RCC 7860 (cell line): ENCODE measurements at places on chromosomes 16 and 17.

DNA sequence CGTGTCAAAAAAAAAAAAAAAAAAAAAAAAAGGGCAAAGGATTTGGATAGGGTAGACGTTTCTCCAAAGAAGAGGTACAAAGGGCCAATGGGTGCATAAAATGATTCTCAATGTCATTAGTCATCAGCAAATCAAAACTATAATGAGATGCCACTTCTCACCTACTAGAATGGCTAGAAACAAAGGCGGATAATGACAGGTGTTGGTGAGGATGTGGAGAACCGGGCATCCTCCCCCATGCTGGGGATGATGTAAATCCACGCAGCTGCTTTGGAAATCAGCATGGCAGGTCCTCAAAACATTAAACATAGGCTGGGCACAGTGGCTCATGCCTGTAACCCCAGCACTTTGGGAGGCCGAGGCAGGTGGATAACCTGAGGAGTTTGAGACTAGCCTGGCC is 9.4 kb downstream of the ITGAX start:
- DNase-seq = no peak

GRCh38 chr17:40419559-40420331 is 2.0 kb upstream of the TOP2A start:
- peak; percentile 39 for DNase-seq

- no peak for DNase-seq
Observed at GRCh38 chr16:86479419-86479818, 30.9 kb upstream of the FOXF1 start.

GRCh38 chr16:80372341-80372740 is 168.5 kb upstream of the DYNLRB2 start:
- DNase-seq = no peak

- DNase-seq = no peak
Observed at GRCh38 chr17:56026915-56027314, 126.4 kb upstream of the ANKFN1 start.

- no peak for DNase-seq
Observed at GRCh38 chr17:6402258-6402657, 32.7 kb downstream of the AIPL1 start.

GRCh38 chr16:47753659-47754058 is 292.5 kb downstream of the PHKB start:
- no peak for DNase-seq

GRCh38 chr17:5555254-5555653 is 29.1 kb downstream of the NLRP1 start:
- DNase-seq = no peak

DNA sequence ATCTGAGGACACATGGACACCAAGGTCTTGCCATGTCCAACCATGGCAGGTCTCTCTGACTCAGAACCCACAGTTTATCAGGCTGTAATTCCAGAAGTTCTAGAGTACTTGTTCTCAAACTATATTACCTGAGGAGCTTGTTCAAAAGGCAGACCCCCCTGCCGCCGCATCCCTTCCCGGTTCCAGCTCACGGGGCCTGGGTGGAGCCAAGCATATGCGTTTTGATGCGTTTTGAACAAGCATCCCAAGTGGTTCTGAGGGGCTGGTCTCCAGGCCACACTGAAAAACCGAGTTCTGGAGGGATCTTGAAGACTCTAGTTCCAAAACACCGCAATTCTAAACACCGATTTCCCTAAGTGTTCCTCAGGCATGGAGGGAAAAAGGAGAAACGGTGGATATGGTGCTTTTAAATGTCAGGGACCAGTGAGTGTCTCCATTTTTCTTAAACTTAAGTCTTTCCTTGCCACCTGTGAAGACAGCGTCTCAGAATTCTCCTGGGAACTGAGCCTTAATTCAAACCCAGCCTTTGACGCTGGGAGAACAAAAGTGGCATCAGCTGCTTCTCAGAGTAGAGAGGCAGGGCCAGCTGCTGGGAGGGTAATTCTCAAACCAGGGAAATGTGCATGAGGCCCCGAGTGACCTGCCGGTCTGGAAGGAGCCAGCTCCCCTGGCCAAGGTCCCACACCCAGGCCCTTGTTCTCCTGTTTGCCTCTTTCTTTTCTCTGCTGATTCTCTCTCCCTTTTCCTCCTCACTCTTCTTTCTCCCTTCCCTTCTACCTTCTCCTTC is 84.4 kb upstream of the PLCG2 start:
- no peak for DNase-seq

DNA sequence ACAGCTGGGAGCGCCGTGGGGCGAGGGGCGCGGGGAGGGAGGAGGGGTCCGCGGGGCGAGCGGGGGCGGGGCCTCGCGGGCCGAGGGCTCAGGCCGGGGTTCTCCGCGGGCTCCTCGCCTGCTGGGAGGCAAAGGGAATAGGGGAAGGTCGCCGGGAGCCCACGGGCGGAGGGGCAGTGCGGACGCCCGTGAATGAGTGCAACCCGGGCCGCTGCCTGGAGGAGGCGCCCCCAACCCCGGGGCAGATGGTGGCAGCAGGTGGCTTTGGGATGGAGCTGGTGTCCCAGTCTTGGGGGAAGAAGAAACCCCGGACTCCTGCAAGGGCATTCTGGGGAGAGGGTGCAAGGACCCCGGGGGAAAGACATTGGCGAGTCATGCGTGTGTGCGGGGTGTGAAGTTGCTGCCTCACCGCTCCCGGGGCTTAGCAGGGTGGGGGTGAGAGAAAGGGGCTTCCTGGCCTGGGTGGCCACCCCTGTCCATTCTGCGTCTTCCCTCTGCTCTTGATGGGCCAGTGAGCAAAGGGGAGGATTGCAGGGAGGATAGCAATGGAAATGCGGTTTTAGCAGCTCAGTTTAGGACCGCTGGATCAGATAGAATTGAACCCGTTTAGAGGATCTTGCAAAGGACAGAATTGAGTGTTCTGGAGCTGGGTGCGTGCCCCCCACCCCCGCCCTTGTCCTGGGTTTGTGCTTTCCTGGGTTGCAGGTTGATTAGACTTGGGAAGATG is 526 bp downstream of the KIAA0513 start:
- no peak for DNase-seq

GRCh38 chr16:85453703-85454102 is 159.4 kb upstream of the GSE1 start:
- DNase-seq = no peak

DNA sequence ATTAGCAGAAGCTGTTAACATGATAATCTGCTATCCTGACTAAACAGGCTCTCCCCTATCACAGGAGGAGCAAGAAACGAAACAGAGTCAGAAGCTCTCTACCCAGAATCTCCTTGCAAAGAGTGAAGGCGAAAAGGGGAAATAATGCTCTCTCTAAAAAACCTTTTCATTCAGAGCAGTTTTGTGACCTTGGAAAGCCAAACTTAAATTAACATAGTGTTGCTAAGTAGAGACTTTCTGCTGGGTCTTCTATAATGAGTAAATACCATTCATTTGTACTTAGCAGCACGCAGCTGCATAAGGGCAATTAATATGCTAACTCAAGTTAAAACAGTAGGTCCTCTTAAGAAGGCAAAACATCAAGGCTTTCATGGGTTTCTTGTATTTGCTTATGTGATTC is 101.7 kb upstream of the GPR139 start:
- DNase-seq = no peak

DNA sequence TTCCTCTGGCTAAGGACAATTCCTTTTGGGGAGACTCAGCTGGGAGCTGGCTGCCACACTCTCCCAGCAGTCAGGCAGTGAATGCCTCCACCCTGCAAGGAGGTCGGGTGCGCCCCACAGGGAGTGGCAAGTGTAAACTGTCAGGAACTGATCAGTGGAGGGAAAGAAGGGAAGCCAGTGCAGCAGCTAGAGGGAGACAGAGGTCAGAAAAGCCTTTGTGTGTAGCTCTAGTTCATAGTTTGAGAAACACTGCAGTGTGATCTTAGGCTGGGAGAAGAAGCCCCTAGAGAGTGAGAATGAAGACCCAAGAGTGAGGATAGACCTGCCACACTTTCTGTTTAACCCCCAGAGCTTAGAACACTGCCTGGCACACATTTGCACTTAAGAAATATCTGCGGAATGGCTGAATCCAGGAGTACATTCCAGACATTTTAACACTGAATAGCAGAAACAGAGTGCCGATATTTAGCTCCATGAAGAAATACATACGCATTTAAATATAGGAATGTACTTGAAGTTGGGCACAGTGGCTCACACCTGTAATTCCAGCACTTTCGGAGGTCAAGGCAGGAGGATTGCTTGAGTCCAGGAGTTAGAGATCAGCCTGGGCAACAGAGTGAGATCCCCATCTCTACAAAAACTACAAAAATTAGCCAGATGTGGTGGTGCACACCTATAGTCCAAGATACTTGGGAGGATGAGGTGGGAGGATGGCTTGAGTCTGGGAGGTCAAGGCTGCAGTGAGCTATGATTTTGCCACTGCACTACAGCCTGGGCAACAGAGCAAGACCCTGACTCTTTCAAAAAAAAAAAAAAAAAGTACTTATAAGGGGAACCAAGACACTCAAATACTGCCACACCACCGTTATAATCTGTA is 11.1 kb upstream of the SLC5A11 start:
- DNase-seq = peak; percentile 30

- DNase-seq = no peak
Observed at GRCh38 chr17:71709946-71710345, 410.9 kb upstream of the SOX9 start.

GRCh38 chr16:86120201-86121192 is 221.5 kb downstream of the IRF8 start:
- DNase-seq = no peak
